CD4-positive, alpha-beta T cell (primary cell): ENCODE measurements at places on chromosomes 7 and 10.
A peak's percentile ranks its signal among the peaks of the same experiment; 100 is the strongest.

DNA sequence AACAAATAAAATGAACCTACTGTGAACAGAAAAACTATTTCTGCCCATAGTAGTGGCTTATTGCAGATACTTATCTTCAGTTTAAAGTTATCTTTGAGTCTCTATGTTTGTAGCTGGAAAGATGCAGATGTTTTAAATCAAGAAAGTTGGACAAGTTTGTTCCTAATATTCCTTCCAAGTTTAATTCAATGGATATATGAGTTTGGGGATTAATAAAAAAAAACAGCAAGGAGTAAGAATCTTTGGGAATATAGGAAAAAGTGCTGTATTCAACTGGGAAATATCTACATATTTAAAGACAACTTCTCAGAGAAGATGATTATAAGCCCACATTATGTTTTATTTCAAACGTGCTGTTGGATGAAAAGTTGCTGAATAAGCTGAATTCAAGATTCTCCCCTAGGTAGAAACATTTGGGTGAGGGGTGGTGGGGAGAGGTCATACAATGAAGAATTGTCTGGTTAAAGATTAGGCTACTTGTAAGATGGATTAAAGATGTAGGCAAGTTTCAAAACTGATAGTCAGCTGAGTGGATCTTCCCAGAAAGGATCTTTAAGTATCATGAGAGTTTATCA is 1135.2 kb downstream of the CNTNAP2 start:
- no peak for DNase-seq

GRCh38 chr10:76357726-76358415 is 926.4 kb downstream of the LRMDA start:
- no peak for DNase-seq

DNA sequence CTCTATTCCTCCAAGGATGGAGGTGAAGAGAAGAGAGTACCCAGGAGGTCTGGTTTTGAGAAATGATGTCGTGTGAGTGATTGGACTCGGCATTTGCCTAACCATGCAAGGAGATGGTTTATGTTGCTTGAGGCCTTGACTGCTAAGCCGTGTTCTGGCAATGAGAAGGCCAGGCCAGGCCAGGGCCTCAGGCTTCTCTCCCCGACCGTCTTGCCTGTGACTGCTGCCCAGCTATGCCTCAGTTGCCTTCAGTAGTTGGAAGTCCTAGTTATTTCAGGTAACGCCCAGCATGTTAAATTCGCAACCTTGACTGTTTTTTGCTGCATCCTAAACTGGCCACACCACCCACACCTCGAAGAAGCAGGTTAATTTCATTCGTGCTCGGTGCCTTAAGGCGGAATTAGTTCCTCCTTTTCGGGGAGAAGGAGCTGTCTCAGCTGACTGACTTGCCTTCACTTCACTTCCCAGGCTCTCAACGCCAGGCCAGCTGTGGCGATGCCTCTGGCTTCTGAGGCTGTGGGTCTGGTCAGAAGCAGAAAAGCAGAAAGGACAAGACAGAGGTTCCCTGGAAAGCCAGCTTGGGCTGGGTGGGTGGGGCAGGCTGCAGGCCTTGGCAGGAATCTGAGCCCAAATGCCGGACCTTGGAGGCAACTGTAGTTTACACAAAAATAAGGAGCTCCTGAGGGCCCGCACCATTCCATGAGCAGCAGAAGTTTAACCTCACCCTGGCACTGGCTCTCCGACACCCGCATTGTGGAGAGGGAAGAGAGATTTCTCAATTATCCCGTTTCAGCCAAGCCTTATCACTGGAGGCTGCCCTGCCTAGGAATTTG is 61.9 kb upstream of the SAMD8 start:
- no peak for DNase-seq

DNA sequence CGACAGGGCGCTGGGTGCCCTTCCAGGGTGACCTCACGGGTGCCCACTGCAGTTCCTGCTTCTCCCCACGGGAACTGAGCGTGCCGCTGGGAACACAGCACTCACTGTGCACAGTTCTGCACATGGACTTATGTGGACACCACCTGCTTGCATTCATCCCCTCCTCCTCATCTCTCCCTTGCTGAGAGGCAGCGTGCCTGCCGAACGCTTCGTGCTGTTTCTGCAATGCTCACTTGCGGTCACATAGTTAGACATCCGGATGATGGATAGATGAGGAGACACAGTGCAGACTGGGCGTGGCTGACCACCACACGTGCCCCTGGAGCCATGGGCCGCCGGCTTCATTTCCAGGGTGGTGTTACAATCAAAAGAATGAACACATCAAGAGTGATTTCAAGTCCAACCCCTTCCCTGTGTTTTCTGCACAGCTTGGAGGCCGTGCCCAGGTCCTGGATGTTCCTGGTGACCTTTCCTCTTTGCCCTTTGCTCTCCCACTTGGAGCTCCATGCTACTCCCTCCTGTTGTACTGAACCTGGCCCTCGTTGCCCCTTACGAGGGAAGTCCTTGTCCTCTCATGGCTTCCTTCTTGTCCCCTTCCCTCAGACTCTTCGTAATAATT is 119.4 kb downstream of the VIPR2 start:
- DNase-seq: no peak

DNA sequence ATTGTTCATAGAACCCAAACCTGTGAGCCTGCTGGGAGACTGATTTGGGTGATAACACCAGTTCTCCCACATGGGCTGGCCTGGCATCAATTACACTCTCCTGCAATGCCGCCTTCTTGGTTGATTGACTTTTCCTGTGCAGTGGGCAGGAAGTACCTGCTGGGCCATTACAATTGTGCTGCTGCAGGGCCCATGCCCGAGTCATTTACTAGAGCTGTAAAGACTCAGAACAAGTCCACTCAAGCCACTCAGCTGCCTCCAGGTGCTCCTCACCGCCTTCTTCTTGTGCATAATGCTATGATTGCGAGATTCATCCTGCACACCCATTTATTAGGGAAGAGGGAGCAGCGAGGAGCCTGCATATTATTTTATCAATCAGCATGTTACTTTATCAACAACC is 264.0 kb downstream of the TCERG1L start:
- DNase-seq: no peak

DNA sequence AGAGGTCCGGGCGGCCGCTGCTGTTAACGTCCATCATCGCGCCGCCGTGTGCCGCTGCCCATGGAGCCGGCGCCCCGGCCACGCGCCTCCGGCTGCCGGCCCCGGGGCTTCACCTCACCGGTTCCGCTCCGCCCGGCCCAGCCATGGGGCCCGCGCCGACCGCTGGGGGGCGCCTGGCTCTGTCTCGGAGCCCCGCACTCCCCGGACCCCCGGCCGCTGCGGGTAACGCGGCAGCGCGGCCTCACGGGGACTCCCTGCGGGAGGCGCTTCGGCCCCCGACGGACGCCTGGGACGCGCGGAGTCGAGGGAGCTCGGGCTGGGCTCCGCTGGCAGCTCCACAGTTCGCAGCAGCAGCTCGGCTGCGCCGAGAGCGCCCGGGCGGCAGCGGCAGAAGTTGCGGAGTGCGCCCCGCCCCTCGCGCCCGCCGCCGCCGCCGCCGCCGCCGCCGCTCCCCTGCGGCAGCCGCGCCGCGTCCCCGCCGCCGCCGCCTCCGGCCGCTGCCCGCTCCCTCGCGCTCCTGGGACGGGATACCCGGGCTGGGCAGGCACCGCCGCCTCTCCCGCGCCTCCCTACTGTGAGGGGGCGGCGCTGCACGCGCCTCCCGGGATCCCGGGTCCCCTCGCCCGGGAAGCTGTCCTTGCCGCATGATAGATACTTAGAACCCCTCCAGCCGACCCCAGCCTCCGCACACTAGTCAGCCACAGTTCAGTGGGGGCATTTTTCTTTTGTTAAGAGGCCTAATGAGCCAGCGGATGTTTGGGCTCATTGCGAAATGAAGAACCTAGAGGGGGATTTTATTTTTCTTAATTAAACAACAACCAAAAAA is at the start of gene HTR7:
Gene HTR7, minus strand, starts transcription at position 405 of the 826 bp plus-strand sequence. Its CDS starts 368 bp downstream, at position 37.
- peak; percentile 49 for DNase-seq

GRCh38 chr10:58621379-58622077 is 108.9 kb downstream of the BICC1 start:
- no peak for DNase-seq

DNA sequence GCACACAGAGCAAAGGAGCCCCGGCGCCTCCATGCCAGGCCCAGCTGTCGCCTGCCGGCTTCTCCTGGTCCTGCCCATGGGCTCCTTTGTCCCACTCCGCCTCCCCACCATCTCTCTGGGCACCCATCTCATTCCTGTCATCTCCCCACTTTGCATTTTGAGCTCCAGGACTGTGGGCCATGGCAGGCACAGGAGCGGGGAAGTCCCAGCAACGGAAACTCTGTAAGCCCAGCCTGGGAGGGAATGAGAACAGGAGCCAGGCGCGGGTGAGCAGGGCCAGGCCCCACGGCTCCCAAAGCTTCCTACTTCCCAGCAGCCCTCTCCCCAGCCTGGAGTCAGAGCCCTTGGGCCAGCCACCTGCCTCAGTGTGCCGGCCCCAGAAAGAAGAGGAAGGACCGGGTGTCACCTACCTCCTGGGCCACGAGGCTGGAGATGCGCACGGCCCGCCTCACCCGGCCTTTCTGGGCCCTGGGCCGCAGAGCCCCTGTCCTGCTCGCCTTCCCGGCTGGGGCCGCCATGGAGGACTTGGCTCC is 23.1 kb downstream of the KCNH2 start:
- DNase-seq: no peak

DNA sequence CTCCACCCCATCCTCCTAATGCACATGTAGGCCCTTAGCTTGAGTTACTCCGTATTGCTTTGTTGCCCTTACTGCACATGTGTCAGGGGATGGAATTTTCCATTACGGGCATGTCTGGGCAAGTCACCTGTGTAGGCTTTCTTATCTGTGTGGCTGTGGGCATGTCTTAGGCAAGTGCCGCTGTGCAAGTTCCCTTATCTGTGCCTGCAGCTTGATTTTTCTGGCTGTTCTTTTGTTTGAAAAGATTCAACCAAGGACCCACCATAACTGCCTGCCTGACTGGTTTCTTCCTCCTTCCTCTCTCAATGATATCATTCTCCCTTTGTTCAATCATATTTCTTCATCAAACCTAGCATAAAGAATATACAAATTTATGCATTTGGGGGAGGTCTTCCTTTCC is 88.5 kb downstream of the AKR1D1 start:
- DNase-seq: no peak

- no peak for DNase-seq
Observed at GRCh38 chr10:1530871-1531517, 206.3 kb downstream of the ADARB2 start.
